Activated CD4-positive, alpha-beta T cell treated with anti-CD3 and anti-CD28 coated beads, Interleukin-2, Interleukin-4, amounts not matched to agents 100 ng/mL and 50 ng/mL, durations not matched to agents 16 hours and 8 hours (primary cell): ENCODE measurements at places on chromosomes 4 and X.

GRCh38 chr4:44228326-44228725, 220.3 kb downstream of the KCTD8 start:
- no peak for DNase-seq

- no peak for DNase-seq
Measured at GRCh38 chr4:3070709-3071500, 3.4 kb downstream of the HTT-AS start.

DNA sequence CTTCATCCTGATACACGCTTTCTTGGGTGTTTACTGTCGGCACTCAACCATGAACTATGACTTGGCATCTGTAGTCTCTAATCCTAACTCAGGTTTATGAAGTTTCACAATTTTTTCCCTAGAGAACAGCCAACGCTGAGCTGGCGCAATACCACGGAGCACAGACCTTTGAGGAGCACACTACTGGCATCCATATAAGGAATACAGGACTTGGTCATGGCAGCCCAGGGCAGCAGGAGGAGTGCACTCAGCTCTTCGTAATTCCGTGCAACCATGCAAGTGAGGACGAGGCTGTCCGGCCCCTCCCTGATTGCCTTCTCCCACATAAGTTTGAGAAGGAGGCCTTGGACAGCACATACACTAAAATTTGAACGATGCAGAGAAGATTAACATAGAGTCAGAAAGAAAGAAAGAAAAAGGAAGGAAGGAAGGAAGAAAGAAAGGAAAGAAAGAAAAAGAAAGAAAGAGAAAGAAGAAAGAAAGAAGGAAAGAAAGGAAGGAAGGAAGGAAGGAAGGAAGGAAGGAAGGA, 41.0 kb upstream of the PDLIM5 start:
- DNase-seq: no peak

DNA sequence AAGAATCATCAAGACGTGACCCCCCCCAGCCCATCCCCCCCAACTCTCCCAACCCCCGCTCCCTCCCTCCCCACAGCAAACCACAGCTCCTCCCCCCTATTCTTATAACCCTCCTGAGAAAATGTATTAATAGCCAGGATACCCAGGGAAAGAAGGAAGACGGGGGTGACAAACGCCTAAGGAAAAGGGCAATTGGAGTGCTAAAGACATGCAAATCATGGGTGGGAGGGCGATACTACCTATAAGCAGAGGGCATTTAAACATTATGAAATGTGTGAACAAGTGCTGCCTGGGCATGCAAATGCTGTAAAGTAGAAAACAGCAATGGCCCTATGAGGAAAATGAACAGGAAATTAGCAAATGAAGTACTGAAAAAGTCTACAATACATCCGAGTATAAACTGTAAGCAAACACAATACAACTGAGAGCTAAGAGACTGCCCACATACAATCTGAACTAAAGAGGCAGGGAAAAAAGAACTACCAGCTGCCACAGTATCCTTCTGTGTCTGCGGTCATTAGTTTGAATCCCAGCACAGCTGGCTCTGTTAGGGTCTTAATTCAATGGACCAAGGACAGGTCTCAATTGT, 2.4 kb downstream of the CXXC4 start:
- no peak for DNase-seq

GRCh38 chr4:169253113-169253671, 17.6 kb downstream of the SH3RF1 start:
- DNase-seq: no peak

DNA sequence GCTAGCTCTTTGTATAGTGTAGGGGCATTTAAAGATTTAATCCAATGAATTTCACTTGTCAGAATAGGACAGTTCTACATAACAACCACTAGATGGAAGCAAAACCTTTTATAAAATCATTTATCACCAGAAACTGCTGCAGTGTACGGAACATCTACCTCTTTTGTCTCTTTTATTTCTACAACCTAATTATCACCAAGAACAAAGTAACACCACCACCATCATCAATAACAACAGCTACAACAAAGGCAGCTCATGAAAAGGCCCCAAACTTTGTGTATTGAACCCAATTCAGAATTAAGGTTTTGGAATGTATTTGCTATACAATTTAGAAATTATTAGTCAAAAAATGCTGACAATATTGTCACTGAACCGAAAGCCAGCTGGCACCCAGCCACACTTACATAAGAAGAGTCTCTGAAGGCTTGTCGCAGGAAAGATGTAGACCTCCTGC, 260.9 kb upstream of the RPS6KA3 start:
- DNase-seq: peak; percentile 42

- no peak for DNase-seq
Measured at GRCh38 chr4:176005766-176006165, 59.9 kb upstream of the WDR17 start.

- no peak for DNase-seq
Measured at GRCh38 chr4:68451246-68452211, 4.3 kb downstream of the TMPRSS11E start.

DNA sequence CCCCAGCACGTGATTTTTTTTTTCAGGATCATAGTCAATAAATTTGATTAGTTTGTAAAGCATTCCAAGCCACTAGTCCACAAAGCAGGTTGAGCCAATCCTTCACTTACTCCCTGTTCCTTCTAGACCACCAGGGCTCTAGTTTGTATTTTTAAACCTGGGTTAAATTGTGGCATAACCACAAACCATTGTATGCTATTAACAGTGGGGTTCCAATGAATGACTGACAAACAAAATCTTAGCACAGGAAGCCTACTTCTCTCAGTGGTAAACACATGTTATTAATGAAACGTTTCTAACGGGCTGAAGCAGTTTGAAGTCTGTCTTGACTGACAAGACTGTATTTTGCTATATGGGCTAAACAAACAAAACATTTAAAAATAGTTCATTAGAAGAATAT, 48.6 kb upstream of the GYPA start:
- DNase-seq: no peak

GRCh38 chr4:165502916-165503907, 124.4 kb downstream of the CPE start:
- no peak for DNase-seq

- DNase-seq: peak; percentile 10
Measured at GRCh38 chrX:65821721-65822496, 154.5 kb downstream of the MSN start.

GRCh38 chr4:187312299-187312698, 588.6 kb upstream of the FAT1 start:
- DNase-seq: no peak

DNA sequence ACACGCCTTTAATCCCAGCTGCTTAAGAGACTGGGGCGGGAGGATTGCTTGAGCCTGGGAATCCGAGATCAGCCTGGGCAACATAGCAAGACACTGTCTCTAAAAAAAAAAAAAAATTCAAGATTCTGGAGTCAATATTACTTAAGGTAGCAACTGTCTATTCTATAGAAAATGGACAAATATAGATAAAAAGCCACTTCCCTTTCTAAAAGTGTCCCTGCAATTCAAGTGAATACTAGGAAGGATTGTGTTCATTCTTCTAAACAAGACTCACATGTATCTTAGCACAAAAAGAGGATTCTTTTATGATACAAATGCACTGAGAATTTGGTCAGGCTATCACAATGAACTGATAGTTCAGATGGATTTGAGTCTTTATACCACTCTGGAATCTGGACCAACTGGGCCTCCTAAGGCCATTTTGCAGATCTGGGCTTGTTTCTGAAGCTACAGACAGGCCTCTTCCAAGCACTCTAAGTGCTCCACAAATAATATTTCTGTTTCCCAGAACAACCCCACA, 7.0 kb downstream of the PKD2 start:
- no peak for DNase-seq

DNA sequence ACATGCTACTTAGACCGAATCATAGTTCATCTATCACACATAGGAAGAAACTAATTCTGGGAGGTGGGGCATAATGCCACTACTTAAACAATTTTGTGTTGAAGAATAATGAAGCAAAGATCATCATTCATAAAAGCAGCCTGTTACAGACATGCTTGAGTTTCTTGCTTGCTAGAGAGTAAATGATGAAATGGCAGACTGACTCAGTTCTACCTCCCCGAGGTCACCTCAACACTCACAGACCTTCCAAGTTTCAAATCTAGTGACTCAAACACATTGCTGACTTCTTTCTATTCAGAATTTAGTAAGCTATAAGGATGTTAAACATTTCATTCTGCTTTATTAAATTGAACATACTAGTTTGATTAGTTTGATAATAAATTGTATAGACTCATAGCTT, 636.5 kb upstream of the FRG1 start:
- DNase-seq: no peak

- peak; percentile 39 for DNase-seq
Measured at GRCh38 chrX:20595928-20596575, 329.3 kb upstream of the RPS6KA3 start.

GRCh38 chr4:113957956-113958355, 21.5 kb downstream of the ARSJ start:
- no peak for DNase-seq

DNA sequence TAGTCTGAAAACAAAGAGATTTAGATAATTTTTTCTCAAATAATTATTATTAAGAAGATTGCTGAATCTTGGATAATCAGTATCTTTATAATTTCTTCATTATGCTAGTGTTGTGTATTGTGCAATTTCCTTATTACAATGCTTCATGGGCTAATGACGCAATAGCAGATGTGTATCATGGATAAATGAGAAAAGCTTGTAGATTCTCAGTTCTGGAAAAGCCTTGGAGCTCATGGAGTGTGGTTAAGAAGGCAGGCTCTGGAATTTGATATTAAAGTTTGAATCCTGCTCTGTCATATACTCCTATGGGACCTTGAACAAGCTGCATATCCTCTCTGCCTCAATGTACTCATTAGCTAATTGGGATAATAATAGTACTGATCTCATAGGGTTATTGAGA, 18.9 kb upstream of the CXCL8 start:
- DNase-seq: no peak

DNA sequence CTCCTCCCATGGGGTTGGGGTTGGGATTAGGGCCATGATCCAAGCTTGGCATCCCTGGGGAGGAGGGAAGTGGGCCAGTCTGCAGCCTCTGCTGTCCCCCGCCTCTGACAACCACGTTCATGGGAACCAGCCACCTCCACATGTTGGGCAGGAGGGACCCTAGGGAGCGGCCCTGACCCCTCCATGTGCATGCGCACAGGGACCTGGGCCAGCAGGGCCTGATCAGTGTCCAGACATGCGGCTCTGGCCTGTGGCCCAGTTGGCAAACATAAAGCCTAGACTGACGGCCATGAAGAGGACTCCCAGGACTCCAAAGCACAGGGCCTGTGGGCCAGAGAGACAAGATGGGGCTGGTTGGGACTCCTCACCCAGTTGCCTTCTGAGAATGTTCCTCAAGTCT, 11.3 kb downstream of the SLC38A5 start:
- DNase-seq: no peak

GRCh38 chr4:5791654-5792053, 80.7 kb downstream of the EVC start:
- no peak for DNase-seq

- no peak for DNase-seq
Measured at GRCh38 chr4:187433141-187433540, 562.4 kb upstream of the ZFP42 start.

DNA sequence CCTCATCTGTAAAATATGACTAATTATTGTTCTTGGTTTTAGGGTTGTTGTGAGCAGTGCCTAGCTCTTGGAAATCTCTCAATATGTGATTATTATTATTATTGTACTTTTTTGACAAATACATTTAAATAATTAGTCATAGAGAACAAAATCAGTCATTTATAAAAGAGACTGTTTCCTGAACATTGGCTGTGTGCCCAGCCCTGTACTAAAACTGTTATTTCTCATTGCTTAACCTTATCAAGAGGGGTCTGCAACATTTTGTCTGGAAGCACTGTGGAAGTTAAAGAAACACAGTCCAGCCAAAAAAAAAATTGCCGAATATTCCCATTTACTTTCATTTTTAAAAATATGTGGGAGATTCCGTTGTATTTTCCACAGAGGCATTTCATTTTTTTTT, 989.2 kb upstream of the SLIT2 start:
- DNase-seq: no peak

DNA sequence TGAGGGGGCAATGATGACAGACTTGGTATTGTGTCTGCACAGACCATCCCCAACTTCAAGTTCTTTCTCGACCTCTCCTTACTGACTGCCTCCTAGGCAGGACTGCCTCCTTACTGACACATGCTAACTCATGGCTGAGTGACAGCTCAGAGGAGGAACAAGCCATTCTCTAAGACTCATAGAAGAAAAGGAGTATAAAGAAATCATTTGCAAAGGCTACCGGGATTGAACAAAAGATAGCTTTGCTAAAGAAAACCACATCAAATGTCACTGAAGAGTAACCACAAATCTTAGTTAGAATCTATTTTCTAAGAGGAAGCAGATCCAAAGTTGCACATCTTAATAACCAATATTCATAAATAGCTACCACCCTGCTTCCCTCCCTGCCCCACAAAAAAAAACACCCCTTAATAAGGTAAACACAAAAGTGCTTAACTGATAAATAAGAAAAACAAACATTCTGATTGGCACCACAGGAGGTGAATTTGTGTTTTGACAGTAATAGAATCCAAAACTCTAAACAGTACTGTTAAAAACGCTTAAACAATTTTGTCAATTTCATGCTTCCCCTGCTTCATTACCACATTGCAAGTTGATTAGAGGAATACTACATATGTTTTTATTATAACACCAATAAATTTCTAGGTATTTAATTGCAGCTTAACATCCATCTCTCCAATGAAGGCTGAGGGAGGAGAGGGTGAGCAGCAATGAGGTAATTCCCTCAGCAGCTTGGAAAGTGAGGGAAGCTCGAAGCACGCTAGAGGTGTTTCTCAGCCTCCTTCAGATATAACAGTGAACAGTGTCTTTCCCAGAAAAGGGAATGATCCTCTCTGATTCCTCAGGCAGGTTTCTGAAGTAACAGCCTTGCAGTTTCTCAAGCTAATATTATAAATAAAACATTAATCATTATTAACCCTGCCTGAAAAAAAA, 160.0 kb downstream of the HNRNPD start:
- DNase-seq: no peak

- no peak for DNase-seq
Measured at GRCh38 chr4:149266301-149266700, 549.3 kb downstream of the IQCM start.

DNA sequence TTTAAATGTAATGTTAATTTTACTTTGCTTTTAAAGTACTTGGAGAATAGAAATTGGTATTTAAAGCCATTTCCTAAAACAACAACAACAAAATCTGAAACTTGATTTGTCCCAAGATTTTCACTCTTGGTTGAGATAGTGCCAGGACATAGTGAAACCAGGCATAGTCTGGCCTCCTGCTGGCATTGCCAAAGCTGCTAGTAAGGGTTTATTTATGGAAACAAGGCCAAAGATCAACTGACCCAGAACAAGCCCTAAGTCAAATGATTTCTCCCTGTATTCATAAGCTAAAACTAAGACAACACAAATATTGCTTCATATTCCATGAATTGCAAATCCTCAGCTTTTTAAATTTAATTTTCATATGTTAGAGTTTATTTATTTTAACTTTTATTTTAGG, 227.5 kb upstream of the FGF13 start:
- DNase-seq: no peak

DNA sequence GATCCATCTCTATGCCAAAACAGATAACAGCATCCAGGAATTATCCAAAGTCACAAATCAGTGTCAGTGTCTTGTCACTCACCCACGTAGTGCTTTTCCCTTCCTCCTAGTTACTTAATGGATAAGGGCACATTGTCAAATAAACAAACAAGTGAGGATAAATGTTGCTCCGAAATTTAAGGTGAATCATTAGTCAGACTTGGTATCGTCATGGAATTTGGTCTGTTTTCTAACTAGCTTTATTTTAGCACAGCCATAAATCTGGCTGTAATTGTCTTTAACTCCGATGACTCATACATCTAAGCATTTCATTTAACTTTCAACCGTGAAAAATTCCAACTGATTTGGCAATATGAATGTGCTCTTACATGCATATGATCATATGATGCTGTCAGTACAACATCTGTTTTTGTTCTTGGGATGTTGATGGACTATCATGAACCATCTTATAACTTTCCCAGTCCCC, 83.3 kb downstream of the SNCA start:
- DNase-seq: no peak
